ENCODE measurements at places on chromosomes 3 and 15.

DNA sequence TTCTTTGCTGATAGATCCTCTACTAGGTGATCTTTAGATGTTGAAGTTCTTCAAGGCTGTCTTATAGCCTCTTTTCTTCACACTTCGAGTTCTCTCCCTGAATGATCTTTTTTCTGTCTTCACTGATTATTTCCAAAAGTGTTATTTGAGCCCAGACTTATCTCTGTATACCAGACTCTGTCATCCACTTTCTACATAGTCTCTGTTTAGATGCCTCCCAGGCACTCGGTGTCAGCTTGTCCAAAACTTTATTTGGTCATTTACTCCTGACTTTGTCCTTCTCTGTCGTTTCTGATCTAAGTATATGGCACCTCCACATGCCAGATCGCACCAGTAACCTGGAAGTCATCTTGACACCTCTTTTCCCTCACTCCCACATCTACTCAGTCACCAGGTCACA, 27.6 kb downstream of the KLHL18 start:
- DNase-seq = no peak

DNA sequence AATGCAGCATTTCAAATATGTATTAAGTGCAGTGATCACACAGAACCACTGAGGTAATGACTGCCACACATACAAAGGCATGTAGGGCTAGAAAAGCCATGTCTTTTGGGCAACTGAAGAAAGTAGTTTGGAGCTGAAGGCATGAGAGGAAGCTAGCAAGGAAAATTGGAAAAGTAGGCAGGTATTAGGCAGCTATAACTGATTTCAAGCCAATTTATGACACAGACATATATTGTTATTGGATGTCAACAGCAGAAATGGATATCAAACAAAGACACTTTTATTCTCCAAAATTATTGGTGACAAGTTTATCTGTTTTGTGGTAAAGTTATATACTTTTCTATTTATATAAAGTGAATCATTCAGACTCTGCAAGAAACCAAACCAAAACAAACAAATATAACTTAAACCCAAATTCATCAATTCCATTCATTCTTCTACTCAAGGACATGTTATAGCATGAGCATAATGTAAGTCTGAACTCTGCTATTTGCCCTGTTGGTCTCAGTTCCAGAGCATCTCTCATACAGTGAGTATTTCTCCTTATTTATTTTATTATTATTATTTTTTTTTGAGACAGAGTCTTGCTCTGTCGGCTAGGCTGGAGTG, 307.4 kb upstream of the COL8A1 start:
- DNase-seq = no peak

GRCh38 chr3:43707998-43708397, 17.3 kb downstream of the ABHD5 start:
- DNase-seq = no peak

DNA sequence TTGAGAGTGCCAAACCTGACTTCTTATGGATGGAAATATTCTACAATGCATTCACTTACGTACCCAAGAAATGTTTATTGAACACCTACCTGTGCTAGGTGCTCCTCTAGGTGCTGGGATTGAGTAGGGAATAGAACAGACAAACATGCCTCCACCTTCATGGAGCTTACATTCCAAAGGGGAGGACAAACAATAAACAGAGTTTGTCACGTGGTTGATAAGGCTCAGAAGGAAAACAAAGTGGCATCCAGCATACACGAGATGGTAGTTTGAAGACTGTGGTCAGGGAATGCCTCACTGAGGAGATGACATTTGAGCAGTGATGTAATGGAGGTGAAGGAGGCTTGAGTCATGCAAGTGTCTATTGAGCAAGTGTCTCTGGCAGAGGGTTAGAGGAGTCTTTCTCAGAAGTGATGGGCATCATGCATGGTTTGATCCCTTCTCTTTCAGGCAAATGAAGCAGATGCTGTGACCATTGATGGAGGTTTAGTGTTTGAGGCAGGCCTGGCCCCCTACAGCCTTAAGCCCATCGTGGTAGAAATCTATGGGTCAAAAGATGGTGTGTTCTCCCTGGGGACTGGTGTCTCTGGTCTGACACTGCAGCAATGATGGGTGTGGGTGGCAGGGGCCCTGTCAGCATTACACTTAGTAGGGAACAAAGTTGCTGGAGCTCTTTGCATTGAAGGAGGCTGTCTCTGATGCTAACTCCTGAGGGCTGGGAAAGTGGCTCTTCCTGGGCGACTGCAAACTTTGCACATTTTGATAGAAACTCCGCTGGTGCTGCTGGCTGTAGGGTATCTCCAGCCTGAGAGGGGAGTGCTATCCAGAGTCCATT, 29.7 kb upstream of the TOPBP1 start:
- no peak for DNase-seq

DNA sequence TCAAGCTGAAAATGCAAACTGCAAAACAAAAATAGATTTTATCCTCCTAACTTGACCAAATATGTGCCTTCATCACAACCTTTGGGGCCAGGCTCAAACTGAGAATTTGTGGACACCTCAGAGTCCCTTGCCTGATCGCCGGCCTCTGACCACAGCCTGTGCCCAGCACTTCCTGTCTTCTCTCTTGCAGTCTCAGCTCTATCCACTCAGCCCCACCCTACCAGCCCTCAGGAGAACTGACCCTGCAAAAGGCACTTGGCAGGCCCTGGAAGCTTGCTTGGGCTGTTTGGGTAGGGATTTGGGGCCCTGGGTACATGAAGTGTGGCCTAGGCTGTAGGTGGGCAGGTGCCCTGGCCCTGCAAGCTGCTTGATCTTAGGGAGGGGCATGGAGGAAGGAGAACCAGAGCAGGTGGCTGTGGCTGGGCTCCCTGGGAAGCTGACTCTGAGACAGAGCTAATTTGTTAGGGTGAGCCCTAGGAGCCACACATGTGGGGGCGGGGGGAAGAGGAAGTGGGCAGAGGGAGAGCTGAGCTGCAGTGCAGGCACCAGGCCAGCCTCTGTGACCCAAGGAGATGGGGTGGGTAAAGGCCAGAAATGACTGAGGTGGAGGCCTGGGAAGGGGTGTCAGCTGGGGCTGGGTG, 8.6 kb downstream of the CLEC3B start:
- DNase-seq = no peak

All from COR-L47 (cell line).